ENCODE measurements at places on chromosomes 16 and 17.

- no peak for DNase-seq
Measured at GRCh38 chr16:21260870-21261791, 17.0 kb downstream of the CRYM start.

DNA sequence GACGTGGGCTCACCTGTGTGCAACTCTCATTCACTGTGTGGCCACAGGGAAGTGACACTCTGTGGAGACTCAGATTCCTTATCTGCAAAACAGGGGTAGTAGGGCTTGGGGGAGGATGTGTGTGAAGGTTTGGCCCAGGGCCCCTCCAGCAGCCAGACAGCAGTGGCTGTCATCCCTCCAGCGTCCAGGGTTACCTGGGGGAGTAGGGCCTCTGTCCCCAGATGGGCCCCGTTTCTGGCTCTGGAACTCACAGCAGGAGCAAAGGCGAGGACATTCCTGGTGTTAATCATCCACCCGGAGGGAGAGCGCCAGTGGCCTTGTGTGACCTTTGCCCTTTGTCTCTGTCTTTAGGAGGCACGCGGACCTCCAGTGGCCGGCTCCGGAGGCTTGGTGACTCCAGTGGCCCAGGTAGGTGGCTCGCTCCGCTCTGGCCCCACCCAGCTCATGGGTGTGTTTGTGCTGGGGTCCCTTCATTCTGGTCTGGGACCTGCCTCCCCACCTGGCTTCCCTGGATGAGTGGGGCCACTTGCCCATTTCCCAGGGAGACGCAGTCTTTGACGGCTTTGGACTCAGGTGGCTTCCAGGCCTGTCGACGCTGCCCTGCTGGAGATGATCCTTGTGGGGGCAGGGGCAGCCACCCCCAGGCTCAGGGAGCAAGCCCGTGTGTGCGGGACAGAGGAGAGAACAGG, 166.2 kb downstream of the SEC14L1 start:
- DNase-seq, result no peak

DNA sequence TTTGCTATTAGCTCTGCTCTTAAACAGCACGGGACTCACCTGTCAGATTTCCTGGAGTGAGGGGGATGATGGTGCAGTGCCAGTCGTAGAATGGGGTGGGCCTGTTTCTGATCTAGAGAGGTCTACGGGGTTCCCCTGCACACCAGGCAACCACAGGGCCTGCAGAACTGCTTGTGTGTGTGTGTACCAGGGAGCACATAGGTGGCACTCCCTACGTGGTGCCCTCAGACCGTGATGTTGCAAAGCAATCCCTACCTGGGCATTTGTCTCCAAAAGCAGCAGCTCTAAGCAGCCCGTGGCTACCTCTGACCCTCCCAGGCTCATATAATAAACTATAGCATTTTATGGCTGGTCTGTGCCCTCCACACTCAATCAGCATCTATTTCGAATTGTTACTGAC, 38.5 kb downstream of the MPRIP start:
- DNase-seq, result no peak

- DNase-seq, result no peak
Measured at GRCh38 chr17:77891602-77892001, 66.9 kb upstream of the TNRC6C start.

DNA sequence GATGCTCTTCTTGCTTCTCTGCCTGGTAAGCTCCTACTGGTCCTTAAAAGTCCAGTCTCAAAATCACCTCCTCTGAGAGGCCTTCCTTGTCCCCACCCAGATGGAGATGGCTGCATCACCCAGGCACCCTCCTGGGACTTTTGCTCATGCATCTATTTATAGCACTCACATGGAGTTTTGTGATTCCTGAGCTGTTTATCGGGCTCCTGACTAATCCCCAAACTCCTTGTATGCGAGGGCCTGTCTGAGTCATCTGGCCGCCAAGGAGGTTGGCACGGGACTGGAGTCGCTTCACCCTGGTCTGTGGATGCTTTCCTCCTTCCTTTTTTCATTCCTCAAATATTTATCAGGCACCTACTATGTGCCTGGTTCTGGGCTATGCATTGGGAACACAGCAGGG, 2.3 kb upstream of the MAP2K3 start:
- DNase-seq, result no peak

DNA sequence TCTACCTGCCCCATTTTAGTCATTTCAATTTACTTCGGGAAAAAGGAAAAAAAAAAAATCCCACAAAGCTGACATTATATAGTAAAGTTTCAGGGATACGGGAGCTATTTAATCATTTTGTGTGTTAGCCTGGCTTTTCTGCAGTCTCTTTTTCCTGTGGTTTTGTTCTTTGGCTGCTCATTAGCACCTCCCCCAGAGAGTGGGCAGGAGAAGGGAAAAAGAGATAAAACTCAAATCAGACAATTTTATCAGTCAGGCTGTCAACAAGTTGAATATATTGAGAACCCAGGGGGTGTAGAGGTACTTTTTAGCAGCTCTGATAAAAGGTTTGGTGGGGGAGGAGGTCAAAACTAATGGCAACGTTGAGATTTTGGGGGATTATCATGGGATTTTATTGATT, 559.0 kb upstream of the PSMD7 start:
- DNase-seq, result no peak

- DNase-seq, result no peak
Measured at GRCh38 chr16:70290949-70291519, 1.7 kb upstream of the AARS1 start.

DNA sequence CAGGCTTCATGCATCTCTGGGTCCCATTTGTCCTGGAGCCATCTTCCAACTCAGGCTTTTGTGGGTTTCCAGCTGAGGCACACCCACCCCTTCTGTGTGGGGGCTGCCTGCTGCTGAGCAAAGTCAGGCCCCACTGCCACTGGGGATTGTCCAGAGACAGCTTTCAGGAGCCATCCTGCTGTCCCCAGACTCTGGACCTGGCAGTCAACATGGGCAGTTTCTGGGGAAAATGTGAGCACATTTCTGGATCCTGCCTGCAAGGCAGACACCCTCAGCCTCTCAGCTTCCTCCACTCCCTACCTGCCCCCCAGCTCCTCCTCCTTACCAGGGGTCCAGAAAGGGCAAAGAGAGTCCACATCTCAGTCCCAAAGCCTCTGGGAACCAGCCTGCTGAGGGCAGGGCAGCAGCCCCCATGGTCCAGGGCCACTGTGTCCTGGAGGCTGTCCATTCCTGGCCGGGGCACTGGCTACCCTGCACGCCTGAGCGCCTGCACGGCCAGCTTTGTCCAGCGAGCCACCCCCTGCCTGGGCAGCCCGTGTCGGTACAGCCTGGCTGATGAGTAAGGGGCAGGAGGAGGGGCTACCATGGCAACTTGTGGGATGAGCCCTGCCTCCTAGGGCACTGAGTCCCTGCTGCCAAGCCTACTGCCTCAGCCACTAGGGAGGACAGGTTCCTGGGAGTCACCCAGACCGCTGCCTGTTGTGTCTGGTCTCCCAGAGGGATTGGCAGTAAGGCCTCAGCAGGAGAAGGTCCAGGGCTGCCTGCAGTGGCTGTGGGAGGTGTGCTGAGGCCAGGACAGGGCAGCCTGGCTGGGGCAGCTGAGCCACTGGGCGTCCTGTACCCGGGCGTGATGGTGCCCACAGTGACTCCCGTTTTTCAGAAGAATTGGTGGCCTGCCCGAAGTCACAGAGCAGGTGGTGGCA, at the start of gene SLC47A2:
SLC47A2 (minus strand) TSS at position 477 of the 923 bp plus-strand sequence; CDS start at position 448, 29 bp downstream.
- peak; percentile 64 for DNase-seq

DNA sequence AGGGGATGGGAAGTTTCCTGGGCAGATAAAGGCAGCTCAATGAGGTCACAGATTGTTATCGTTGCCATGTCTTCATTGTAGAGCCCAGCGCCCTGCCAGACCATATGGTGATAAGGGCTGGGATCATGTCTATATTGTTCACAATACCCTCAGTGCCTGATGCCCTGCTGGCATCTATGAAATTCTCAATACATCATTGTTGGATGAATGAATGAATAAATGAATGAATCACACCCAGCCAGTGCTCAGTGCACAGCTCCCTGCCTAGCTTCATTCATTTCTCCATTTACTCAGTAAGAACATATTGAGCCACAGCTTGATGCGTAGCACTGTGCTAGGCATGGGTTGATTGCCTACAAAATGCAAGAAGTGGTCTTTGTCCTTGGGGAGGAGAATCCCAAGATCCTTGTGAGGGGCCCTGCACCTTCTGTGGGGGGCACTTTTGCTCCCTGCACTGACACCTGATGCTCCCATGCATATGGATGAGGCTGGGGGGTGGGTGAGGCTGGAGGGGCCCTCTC, 29.7 kb downstream of the MRC2 start:
- DNase-seq, result no peak

GRCh38 chr16:10242916-10243315, 60.7 kb upstream of the GRIN2A start:
- DNase-seq, result no peak

DNA sequence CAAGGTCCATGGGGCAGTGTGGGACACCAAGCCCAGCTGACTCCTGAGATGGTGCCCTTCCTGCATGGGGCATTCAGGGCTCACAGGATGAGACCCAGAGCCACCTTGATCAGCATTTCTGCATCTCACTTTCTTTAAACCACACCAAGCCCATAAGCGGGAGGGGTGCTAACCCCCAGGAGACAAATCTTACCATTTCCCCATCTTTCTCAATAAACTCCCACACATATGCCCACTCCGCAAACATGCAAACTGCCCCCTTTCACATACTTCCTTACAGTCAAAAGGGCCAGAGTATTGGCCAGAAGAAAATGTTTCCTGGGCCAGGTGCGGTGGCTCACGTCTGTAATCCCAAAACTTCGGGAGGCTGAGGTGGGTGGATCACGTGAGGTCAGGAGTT, 3.7 kb upstream of the SLC39A11 start:
- DNase-seq, result no peak

- no peak for DNase-seq
Measured at GRCh38 chr16:84218176-84218823, 21.5 kb downstream of the KCNG4 start.

DNA sequence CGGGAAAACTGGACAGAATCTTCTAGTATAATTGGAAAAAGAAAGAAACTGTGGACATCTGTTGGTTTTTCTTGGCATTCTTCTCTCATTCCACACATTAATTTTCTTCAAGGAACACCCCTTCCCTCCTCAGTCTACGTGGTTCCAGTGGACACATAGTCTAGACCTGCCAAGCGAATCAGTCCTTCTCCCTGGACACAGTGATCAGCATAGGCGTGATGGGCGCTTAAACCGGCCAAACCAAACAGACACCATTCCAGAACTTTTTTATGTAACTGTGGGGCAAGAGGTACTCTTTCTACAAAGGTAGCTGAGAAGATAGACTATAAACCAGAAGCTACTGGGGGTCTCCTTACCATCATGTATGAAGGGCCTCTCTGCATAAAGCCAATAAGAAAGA, 121.8 kb upstream of the COX10 start:
- DNase-seq, result no peak

DNA sequence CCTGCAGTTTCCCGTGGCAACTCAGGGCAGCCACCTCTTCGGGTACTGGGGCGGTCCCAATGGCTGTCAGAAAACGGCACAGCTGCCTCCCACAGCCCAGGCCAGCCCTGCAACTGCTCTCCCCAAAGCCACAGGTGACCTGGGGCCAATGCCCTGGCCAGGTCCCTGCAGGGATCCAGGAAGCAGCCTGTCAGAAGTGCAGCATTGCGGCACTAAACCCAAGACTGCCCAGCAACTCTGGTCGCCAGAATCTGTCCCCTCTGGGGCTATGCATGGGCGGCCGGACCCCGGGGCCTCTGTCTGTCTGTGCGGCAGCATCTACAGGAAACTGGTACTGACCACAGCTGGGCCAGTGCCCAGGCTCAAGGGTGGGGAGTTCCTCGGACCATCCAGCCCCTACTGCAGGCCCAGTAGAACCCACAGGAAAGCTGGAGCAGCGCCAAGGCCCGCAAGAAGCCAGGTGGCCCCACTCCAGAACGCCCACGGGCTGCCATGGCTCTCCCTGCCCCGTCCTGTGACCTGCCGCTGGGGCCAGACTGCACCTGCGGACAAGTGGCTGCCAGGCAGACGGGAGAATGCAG, 5.5 kb downstream of the CYBC1 start:
- DNase-seq, result peak; percentile 41

- peak; percentile 50 for DNase-seq
Measured at GRCh38 chr17:63447471-63448009, 1.4 kb upstream of the CYB561 start.

GRCh38 chr16:48556913-48557351, 53.0 kb downstream of the N4BP1 start:
- DNase-seq, result no peak

DNA sequence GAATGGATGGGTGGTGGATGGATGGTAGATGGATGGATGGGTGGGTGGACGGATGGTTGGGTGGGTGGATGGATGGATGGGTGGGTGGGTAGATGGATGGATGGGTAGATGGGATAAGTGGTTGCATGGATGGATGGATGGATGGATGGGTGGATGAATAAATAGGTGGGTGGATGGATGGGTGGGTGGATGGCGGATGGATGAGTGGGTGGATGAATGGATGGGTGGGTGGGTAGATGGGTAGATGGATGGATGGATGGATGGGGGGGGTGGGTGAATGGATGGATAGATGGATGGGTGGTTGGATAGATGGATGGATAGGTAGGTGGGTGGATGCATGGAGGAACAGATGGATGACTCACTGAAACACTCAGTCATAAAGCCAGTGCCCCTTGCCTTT, 51.0 kb upstream of the FASN start:
- DNase-seq, result no peak

DNA sequence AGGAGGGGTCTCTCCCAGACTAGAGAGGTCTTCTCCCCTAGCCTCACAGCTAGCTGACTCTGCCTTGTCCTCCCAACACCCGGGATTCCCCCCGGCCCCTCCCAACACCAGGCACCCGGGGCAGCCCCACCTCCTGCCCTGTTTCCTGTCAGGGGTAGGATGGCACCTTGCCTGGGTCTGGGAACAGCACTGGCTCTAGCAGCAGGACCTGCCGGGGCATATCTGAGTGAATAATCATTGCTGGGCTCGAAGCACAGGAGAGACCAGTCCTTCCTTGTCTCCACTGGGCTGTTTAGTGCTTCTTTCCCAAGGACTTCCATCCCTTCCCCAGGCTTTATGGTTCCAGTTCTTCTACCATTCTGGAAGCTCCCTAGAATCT, 25.7 kb downstream of the MINK1 start:
- DNase-seq, result peak; percentile 83

DNA sequence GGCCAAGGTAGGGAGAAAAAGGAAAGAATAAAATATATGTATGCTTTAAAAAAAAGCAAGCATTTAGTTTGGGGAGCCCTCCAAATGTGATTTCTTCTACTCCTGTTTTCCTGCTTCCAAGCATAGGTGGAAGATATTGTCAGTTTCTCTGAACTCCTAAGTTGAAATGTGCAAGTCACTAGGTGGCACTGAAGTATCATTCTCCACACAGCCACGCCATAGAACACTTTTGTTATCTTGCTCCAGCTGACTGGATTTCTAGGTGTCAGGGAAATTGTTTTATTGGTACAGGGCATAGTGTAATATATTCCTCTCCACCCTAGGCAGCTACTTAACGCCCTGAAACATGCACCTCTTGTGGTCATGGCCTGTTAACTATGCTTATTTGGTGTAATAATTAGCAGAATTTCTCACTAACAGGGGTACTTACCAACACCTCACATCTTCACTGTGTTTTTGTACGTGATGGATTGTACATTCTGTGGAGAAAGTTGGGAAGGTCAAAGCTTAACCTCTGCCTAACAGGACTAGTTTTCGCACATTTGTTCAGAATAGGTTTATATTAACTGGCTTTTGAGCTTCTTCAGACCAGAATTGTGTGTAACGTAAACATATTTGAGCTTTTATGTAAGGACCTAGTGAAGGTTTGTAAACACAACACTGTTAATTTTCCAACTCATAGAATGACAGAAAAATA, 69.3 kb downstream of the FTO start:
- DNase-seq, result peak; percentile 52

GRCh38 chr16:1825381-1825863, 1.2 kb downstream of the HAGH start:
- no peak for DNase-seq

GRCh38 chr16:82092711-82093110, 57.7 kb downstream of the HSD17B2 start:
- DNase-seq, result no peak

- peak; percentile 84 for DNase-seq
Measured at GRCh38 chr17:17792551-17793377, 44.0 kb downstream of the SREBF1 start.

Measured in SK-N-SH (cell line).